ENCODE measurements at places on chromosomes 12 and 14.
A peak's percentile ranks its signal among the peaks of the same experiment; 100 is the strongest.

GRCh38 chr12:82805812-82806497 lies 119.2 kb downstream of the TMTC2 start:
- DNase-seq = no peak

GRCh38 chr12:124655048-124655697 lies 87.8 kb upstream of the NCOR2 start:
- DNase-seq = no peak

DNA sequence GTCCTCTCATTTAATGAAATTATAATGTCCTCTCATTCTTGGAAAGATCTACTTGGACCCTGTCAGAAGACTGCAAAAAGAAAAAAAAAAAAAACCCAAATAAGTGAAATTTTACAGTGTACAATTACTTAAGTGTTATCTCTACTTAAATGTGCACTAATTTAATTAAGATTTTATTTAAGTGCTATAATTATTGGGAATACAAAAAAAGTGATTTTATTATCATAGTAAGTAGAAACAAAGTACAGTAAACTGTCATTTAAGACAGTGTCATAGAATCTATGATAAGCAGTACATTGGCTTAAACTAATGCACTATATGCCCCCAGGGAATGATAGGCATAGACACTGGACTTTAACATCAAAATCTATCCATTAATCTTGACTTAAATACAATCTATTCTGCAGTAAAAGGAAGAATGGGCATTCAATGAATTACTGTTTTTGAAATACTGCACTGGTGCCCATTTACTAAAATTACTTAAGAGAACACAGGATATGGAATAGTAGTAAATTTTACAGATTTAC lies 23.3 kb downstream of the INSM2 start:
- DNase-seq = no peak

DNA sequence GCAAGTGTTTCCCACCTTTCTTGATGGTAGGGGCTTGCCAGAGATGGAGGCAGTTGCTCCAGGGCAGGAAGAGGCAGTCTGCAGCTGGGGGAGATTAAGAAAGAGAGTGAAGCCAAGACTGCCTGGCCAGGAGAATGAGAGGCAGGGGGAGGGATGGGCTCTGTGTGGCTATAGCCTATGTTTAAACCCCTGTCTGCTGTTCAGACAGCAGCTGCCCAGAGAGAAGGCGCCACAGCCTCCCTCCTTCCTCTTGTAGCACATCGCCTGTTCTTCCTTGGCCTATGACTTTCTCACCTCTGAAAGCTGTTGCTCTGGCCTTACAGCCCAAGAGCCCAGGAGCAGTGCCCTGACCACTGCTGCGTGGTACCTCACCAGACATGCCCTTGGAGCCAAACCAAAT lies 61.7 kb downstream of the EMP1 start:
- DNase-seq = no peak

DNA sequence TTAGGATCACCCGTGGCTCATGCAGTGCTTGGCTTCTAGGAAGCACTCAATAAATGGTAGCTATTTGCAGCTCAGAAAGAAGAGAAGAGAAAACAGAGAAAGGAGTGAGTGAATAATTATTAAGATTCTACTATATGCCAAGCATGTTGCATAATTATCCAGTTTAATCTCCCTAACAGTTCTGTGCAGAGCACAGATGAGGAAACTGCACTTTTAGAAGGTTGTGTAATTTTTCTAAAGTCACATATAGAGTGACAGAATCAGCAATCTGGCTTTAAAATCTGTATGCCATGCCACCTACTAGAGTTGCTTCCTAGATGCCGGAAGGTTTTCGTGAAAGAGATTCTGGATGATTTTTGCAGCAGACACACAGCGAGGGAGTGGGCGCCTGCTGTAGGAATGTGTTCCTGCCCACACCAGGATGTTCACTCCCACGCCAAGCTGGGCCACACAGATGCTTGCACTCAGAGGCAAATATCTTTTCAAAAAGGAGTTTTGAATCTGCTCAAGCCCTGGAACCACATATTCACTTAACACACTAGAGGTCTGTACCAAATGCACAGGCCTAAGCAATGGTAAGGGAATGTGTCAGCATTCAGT lies 50.2 kb upstream of the SMCO2 start:
- DNase-seq = no peak

GRCh38 chr12:30923057-30923456 lies 3.5 kb upstream of the TSPAN11 start:
- no peak for DNase-seq

DNA sequence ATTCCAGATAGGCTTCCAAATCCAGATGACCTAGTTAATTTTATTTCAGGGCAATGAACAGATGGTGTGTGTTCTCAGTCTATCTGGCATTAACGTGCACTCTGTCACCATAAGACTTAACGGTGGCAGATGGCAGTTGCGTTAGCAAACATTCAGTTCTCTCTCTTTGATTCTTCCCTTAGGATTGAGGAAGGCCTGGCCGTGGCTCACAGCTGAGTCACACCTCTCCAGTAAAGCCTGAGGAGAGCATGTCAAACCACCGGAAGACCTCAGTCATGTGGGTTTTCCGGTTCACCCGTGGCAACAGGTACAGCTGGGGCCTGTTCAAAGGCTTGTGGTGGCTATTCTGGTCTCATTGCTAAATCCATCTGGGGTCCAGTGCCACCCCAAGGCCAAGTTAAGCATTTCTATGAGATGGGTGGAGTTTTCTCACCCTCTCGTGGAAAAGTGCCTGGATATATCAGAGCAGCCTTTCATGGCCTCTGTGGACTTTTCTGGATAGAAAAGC lies 545.1 kb upstream of the ATP2B1 start:
- peak; percentile 17 for DNase-seq

GRCh38 chr12:40525054-40525453 lies 167.2 kb upstream of the CNTN1 start:
- DNase-seq = no peak

DNA sequence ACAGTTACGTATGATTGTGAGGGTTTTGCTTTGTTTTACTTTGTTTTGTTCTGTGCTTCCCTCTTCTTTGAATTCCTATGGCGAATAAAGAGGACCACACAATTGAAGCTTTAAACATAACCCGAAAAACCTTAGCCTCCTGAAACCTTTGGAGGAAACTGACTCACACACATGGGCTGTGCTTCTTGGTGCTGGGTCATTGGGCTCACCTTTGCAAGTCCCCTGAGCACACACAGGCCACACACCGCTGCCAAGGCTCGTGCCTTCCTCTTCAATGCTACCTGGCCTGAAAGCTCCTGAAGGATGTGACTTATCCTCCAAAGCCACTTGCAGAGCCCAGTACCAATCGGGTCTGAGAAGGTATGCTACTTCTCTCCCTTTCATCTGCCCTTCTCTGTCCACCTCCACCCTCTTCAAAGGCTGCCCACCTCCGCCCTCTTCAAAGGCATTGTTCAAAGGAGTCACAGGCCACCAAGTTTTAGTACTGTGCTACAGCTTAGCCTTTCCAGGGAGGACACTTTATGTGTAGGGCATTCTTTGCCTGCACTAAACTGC lies 114.6 kb downstream of the FOXN3 start:
- no peak for DNase-seq

DNA sequence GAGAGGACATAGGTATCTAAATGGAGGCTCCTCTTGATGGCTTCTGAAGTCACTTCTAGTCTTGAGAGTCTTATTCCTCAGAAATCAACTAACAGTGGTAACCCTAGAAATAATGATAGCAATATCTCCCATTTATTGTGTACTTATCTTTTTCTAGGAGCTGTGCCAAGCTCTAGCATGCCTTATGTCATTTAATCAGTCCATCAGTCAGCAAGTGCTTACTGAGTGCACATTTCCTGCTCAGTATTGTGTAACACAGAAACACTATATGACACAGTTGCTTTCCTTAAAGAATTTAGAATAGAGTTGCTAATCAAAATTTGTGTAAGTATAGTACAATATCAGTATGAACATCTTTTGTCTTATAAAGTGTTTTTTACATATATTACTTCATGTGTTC lies 36.6 kb downstream of the KRT76 start:
- DNase-seq = no peak

- no peak for DNase-seq
Measured at GRCh38 chr14:63852271-63852816, 460 bp upstream of the SYNE2 start.

GRCh38 chr12:22691319-22691718 lies 66.3 kb downstream of the ETNK1 start:
- DNase-seq = no peak

DNA sequence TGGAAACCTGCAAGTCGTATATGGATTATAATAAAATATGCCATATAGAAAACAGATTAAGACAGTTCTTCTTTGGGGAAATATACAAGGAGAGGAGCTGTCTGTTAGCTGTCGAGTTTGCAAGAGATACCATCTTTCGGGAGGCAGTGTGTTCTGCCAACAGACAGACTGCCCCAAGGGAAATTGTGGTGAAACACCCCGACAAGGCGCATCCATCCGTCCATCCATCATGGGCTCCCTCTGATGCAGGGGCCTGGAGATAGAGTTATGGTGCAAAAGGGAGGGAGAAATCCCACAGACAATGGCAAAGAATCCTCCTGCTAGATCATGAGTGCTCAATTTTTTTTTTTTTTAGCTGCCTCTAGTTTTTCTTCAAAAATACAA lies 156.3 kb downstream of the DPF3 start:
- no peak for DNase-seq
